ENCODE measurements at places on chromosomes 2 and 18.

- no peak for DNase-seq
Observed at GRCh38 chr2:38440655-38441054, 63.6 kb upstream of the ATL2 start.

GRCh38 chr2:37973615-37974353 lies 48.7 kb downstream of the RMDN2 start:
- no peak for DNase-seq

DNA sequence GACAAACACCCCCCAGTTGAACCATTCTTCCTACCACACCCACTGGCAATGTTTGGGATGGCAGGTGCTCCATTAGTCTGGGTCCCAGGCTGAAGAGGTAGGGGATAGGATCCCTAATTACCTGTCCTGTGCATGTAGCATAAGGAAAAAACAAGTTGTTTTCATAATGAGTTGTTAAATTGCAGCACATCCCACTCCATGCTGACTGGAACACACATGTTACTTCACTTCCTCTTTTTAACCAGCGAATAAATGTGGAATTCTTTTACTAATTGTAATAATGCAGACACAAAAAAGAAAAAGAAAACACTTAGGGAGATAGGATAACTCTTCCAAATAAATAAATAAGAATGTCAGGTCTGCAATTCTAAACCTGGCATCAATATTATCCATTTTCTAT lies 11.8 kb upstream of the CBLN2 start:
- DNase-seq, result no peak

GRCh38 chr2:71253476-71253875 lies 26.6 kb upstream of the PAIP2B start:
- no peak for DNase-seq

DNA sequence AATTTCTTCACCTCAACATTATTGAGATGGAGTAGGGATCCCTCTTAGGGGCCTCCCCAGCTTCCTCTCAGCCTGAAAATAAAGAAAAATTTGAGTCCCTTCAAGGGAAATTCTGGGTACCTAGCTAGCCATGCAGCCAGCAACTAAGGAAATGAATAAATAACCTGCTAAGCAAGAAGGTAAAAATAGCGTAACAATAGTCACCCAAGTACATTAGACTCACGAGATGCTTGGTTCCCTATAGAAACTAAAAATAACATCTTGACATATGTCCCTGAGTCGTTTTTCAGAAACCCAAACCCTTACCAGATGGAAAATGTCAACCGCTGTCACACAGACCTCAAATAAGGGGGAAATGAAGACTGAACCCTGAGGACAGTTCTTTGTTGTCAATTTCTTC lies 51.9 kb downstream of the CACNB4 start:
- DNase-seq, result no peak
